ENCODE measurements at places on chromosomes 5 and 9.
A peak's percentile ranks its signal among the peaks of the same experiment; 100 is the strongest.

GRCh38 chr9:117214416-117214815, 200.4 kb downstream of the ASTN2 start:
- DNase-seq, result no peak

GRCh38 chr5:111360173-111360572, 136.0 kb downstream of the CAMK4 start:
- no peak for DNase-seq

DNA sequence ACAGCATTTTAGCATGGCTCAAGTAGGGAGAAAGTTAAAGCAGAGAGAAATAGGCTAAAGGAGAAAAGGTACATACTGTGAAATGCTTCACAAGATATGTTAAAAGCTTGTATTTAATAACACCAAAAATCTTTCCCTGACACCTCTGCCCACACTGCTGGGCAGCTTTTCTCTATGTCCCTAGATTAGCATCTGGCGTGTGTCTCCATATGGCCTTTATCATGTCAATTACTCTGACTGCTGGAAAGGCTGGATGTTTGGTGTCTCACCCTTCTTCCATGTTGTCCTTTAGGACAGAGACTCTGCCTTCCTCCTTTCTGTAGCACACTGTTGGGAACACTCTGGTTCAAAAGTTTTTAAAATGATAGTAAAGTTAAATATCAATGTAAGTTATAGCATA, 122.5 kb downstream of the OXCT1 start:
- DNase-seq, result no peak

- DNase-seq, result no peak
These were observed 87.1 kb downstream of the SETX start for GRCh38 chr9:132267660-132268059.

DNA sequence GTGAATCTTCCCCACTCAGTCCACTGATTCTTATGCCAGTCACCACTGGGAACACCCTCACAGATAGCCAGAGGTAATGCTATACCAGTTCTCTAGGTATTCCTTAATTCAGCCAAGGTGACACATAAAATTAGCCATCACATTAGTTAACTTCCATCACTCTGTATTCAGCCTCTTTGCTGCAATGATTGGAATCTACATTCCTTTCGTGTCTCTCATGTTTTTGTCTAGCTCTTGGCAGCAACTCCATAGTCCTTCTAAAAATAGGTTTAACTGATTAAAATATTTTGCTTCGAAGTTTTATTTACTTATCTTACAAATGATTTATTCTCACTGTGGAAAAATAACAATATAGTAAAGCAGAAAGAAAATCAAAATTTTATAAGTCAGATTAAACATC, 19.6 kb upstream of the RNF20 start:
- peak; percentile 61 for DNase-seq

DNA sequence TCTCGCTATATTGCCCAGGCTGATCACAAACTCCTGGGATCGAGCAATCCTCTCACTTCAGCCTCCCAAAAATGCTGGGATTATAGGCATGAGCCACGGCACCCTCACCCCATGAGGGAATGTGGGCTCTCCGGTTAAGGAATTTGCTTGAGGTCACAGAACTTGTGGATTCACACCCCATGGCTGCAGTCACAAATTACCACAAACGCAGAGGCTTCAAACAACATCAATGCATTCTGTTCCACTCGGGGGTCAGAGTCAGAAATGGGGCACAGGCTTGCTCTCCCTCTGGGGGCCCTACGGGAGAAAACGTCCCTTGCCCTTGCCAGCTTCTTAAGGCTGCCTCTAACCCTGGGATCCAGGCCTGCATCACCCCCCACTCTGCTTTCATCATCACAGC, 12.2 kb upstream of the SPINK4 start:
- no peak for DNase-seq

DNA sequence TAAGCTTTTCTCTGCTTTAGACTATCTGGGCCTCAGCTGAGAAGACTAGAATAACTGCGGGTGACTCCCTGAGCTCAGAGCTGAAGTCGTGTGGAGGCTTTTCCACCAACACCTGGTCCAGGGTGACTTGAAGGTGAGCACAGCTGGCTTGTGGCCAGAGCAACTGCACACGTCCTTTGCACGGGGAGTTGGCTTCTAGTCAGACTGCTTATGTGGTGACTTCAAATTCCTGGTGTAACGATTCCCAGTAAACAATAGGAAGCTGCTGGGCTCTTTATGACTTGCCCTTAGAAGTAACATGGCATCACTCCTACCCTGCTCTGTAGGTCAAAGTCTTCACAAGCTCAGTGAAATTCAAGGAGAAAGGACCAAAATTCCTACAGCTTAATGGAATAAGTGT, 800.6 kb upstream of the CDH6 start:
- DNase-seq, result no peak

GRCh38 chr5:154871734-154872133, 13.3 kb downstream of the CNOT8 start:
- DNase-seq, result no peak

- DNase-seq, result no peak
These were observed 384.6 kb upstream of the KLF4 start for GRCh38 chr9:107874137-107874536.

DNA sequence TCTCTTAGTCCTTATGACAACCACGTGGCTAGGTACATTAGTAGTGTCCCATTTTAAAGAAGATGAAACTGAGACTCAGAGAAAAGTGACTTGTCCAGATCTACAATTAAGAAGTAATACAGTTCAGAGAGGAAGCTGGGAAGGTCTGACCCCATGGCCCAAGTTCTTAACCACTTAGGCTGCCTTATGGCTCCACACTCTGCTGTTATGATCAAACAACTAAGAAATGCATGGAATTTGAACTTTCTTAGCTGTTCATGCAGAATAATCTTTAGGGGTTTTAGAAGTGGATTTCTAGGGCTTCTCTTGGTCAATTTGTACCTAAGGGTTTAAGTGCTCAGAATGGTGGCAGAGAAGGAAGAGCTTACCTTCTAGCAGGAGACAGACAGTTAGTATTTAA, 128.0 kb upstream of the MSX2 start:
- no peak for DNase-seq

DNA sequence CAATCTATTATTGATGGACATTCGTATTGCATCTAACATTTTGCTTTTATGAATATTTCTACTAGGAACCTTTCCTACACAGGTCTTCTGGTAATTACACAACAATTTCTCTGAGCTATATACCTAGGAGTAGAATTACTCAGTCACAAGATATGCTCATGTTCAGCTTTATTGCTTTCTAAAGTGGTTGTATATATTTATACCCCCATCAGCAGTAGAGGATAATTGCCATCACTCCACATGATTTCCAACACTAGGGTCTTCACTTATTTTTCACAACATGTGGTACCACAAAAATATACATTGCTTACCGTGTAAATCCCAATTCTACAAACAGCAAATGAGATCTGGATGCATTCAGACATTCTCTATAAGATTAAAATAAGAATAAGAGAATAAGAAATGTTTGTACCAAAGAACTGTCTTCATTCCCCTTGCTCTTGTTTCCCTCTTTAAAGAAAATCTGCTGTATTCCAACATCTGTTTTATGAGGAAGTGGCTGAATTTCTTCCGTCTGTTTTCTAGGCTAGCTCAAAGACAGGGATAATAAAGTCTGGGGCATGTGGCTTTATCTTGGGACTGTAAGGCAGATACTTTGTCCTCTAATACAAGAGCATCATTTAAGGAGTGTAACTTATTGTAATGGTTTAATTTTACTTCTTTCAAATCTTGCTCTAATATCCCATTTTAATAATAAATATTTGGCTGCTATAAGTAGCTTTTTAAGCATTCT, 28.2 kb downstream of the ARL15 start:
- DNase-seq, result no peak

GRCh38 chr9:27749838-27750237, 176.6 kb upstream of the C9orf72 start:
- no peak for DNase-seq

- no peak for DNase-seq
These were observed 49.2 kb upstream of the FCN1 start for GRCh38 chr9:134966697-134967546.

DNA sequence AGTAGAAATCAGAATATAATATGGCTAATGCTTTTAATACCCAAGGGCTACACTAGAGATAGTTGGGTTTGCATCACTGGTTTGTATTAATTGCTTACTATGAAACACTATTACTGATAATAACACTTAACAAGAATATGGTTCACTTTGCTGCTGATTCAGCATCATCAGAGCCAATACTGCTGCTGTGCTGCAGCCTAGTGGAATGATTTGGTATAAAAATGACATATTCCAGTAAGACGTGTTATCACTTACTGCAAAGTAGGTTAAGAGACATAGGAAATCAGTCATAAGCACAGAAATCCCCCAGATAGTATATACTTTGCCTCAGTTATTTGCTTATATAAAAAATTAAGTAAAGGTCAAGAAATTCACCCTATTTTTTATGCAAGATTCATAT, 2.8 kb downstream of the CDH10 start:
- no peak for DNase-seq

All from foreskin fibroblast (primary cell).